CD8-positive, alpha-beta memory T cell (primary cell): ENCODE measurements at places on chromosomes 5 and 9.

GRCh38 chr5:124289130-124289529 lies 457.3 kb downstream of the ZNF608 start:
- DNase-seq: no peak

DNA sequence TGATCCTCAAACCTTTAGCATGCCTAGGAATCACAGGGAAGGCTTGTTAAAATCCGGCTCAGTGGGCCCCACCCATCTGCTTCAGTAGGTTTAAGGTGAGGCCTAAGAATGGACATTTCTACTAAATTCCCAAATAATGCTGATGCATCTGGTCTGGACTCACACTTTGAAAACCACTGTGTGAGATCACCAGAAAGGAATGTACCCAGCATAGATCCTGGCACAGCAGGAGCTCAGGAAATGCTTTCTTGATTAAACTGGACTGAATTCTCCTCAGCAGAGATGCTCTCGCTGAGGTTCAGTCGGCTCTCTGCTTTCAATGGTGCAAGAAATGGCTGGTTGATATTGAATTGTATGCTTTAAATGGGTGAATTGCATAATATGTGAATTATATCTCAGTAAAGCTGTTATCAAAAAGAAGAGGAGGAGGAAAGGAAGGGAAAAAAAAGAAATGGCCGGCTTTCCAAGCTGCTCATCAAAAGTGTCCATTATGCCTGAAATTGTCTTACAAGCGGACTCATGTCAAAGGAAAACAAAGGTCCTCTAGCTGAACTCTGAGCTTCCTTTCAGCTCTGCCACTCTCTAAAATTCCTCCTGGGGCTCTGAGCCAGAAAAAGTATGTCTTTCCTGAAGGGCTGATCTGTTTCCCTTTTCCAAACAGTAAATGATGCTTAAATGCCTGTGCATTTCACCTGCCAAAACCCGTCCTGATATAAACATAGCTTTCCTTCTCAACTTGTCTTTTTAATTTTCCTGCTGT lies 77.6 kb upstream of the SAP30L start:
- no peak for DNase-seq

GRCh38 chr5:626850-627249 lies 14.7 kb downstream of the CEP72 start:
- DNase-seq: no peak

GRCh38 chr5:177553671-177554429 lies 513 bp downstream of the FAM193B start:
- no peak for DNase-seq

DNA sequence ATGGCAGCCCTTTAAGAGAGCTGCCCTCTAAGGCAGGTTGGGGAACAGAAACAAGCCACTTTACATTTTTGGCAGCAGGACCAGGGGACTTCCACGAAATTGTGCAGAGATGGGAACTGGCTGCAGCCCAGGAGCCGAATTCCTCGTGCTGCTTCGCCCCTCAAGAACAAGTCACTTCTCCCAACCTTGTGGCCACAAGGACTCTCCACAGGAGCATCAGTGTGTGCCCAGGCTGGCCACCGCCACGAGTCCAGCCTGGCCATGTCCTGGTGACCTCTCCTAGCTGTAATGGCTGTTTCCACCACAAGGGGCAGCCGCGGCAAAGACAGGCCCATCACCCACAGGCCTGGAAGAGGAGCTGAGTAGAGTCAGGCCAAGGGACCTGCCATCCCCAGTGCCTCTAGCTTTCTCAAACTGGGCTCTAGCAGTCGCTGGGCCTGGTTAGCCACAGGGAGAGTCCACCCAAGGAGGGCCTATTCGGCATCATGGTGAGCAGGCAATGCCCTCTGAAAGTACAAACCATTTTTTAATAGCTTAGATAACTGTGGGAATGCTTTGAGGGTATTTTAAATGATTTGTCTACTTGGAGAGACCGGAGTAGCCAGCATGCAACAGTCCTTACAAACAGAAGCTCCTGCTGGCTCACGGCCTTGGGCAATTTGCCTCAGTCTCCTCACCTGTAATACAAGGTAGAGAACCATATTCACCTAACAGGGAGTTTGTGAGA lies 129.0 kb downstream of the COL23A1 start:
- no peak for DNase-seq

GRCh38 chr5:151674626-151675610 lies 11.8 kb downstream of the SPARC start:
- no peak for DNase-seq

GRCh38 chr5:452978-453710 lies 10.2 kb downstream of the EXOC3 start:
- no peak for DNase-seq

- no peak for DNase-seq
Measured at GRCh38 chr9:81613002-81613812, 76.1 kb downstream of the TLE1 start.

DNA sequence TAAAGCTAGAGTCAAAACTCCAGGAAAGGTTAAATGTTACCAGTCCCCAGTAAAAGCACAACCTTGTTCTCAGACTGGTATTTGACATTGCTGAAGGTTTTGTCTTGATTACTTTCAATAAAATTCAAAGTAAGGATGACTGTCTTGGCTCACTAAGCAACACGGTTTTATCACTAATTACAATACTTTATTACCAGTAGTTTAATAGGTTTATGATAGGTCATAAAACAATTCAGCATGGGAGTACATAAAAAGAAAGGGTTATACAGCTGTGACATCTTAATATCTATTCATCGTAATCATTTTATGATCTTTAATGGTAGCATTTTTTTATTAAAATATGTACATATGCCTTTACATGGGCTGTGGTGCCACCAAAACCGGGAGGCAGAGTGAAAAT lies 370.7 kb upstream of the IRX2 start:
- DNase-seq: no peak

DNA sequence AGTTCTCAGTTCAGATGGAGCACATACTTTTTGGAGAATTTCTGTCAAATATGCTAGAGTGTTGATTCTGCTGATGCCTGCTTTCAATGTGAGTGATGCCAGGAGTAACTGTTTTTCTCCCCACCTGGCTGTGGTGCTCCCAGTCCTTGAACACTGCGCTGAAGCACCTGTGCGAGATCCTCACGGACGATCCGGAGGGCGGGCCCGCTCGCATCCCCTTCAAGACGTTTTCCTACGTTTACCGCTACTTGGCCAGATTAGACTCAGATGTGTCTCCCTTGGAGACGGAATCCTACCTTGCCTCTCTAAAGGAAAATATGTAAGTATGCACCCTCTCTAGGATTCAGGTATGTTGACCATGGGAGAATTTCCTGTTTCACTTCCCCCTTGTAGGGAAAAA lies 19.4 kb downstream of the ROPN1L start:
- no peak for DNase-seq

DNA sequence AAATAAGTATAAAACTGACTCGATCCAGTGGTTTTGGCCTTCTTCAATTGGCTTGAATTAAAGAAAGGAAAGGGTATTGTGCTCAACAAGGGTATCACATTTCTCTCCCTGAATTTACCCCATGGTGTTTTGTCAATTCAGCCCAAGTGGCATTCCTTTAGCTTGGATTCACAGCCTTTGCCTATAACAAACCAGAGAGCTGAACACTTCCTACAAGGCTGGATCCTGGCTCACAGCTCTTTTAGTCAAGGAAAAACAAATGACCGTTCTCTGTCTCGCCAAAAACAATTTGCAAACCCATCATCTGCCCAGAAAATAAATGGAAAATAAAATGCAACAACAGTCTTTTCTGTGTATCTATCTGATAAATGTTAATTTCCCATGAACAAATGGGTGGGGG lies 5.7 kb downstream of the ZNF366 start:
- no peak for DNase-seq

DNA sequence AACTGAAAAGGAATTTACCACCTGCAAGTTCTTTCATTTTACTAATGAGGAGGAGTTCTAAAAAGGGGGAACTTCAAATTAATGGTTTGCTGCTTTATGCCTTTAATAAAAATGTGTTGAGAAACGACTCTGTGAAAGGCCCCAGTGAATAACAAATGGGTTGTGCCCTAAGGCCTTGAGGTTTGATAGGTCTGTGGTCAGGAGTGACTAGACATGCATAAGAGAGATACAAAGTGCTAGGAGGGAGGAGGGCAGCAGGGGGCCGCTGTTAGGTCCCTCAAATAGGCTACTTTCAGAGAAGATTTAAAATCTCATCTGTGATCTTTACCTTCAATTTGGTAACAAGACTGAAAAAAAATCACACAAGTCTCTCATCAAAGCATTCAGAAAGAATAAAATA lies 58.3 kb downstream of the FAM81B start:
- no peak for DNase-seq

DNA sequence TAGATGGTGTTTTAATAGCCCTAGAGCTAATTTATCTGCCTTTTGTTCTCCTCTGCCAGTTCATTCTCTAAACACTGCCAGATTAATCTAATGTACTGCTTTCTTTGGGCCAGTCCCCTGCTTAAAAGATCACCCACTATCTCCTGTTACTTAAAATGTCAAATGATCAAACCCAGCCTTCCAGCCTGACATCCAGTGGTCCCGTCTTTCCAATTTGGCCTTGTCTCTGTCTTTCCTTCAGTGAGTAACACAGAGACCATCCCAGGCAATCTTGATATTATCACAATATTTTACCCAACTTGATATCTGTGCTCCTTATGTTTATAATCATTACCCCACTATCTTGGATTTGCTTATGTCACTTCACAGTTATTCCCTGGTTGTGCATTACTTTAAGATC lies 12.0 kb downstream of the PRR16 start:
- DNase-seq: no peak

DNA sequence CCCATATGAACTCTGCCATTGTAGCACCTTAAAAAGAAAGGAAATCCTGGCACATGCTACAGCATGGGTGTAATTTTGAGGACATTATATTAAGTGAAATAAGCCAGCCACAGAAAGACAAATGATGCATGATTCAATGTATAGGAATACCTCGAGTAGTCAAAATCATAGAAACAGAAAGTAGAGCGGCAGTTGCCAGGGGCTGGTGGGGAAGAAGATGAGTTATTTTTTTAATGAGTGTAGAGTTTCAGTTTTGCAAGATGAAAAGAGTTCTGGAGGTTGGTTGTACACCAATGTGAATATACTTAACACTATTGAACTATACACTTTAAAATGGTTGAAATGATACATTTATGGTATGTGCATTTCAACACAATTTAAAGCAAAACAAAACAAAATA lies 133.0 kb downstream of the ZDHHC21 start:
- DNase-seq: no peak

DNA sequence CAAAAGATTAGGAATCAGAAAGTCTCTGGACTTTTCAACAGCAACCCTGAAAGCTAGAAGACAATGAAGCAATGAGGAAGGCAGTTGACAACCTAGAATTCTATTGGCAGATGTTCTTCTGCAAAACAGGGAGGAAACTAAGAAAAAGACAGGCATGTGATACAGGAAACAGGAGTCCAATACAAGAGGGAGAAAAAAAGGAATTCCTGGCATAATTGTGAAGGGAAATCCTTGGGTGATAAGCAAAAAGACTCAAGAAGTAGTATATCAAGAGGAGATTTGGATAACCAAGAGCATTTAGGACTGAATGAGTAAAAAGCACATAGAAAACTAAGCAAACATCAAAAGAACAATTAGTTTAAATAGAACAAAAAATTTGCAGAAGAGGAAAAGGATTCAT lies 58.6 kb downstream of the LPAR1 start:
- no peak for DNase-seq

DNA sequence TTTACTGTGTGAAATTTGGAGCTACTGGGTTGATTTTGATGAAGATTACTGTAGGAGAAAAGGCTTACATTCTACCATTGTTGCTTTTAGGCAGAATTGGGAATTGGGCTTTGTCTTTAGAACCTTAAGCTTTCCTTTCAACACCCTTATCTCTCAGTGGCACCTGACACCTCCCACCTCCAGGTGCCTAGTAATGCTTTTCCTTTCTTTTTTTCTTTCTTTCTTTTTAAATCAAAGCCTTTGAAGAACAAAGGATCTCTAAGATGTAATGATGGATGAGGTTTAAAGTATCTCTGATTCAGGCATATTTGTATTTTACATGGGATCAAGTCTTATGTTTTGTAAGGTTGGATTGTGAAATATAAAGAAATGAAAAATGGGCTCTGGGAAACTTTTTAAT lies 2.9 kb upstream of the ADGRV1 start:
- no peak for DNase-seq

DNA sequence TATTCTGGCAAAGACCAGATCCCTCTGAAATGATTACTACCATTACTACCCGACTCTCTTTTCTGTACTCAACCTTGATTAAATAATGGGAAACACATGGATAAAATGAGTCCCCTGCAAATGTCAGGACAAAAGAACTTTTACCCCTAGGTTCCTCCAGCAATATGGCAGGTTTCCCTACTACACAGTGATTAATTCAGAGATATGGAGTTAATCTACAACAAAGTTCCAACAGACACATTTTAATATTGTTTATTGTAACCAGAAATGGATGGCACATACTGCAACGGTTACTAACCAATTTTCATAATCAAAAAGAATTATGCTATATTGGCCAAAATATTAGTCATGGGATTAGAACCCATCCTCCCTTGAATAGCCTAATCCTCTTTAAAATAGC lies 294.8 kb downstream of the ATPSCKMT start:
- DNase-seq: no peak

DNA sequence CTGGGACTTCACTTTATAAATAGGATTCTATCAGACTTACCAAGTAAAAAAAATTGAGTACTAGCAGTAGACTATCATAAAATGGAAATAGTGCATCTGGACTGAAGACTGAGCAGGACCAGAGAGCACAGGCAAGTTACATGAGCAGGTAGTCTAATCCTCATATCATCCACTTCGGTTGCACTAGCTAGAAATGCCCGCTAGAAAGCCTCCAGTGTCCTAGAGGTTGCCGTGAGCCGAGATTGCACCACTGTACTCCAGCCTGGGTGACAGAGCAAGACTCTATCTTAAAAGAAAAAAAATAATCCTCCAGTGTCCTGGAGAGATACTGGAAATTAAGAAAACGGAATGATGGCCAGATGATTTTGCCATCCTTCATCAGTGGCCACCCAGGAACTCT lies 20.0 kb downstream of the C5orf47 start:
- no peak for DNase-seq

- DNase-seq: no peak
Measured at GRCh38 chr5:435961-436640, 6.9 kb upstream of the EXOC3 start.

DNA sequence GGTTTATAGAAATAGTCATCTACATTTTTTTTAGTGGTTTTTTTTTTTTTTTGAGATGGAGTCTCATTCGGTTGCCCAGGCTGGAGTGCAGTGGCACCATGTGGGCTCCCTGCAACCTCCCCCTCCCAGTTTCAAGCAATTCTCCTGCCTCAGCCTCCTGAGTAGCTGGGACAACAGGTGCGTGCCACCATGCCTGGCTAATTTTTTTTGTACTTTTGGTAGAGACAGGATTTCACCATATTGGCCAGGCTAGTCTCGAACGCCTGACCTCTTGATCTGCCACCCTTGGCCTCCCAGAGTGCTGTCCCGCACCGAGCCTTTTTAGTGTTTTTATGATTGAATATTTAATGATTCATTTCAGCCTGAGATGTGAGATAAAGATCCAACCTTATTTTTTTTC lies 27.3 kb downstream of the ANKRD33B start:
- no peak for DNase-seq

- no peak for DNase-seq
Measured at GRCh38 chr5:138660051-138660572, 84.9 kb upstream of the HSPA9 start.

GRCh38 chr9:93288341-93288740 lies 104.4 kb downstream of the WNK2 start:
- DNase-seq: no peak

- DNase-seq: no peak
Measured at GRCh38 chr5:132470010-132470392, 20.6 kb downstream of the IRF1 start.

- no peak for DNase-seq
Measured at GRCh38 chr5:156155598-156155997, 171.4 kb upstream of the SGCD start.
